Activated CD4-positive, alpha-beta T cell treated with anti-CD3 and anti-CD28 coated beads, Interleukin-2, Interleukin-6, amounts not matched to agents 100 ng/mL and 50 ng/mL, durations not matched to agents 16 hours and 8 hours (primary cell): ENCODE measurements at places on chromosomes 12 and 14.

GRCh38 chr12:32033406-32033805 lies 73.2 kb upstream of the BICD1 start:
- DNase-seq, result no peak

DNA sequence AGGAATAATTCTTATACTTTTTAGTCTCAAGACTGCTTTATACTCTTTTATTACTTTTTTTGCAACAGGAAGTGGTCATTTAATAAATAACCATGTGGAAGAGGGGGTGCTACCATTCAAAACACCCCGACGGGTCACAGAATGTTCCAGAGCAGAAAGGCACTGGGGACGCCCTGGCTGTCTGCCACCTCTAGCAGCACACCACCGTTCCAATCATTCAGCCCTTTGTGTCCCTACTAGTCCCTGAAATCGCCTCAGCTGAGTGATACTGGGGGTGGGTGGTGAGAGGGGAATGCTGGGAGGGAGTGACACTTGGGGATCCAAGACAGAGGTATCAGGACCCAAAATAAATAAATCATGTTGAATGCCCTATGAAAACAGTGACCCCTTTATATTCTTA lies 52.4 kb downstream of the MON2 start:
- no peak for DNase-seq

- peak; percentile 21 for DNase-seq
Observed at GRCh38 chr12:105352052-105352451, 21.6 kb downstream of the C12orf75 start.

DNA sequence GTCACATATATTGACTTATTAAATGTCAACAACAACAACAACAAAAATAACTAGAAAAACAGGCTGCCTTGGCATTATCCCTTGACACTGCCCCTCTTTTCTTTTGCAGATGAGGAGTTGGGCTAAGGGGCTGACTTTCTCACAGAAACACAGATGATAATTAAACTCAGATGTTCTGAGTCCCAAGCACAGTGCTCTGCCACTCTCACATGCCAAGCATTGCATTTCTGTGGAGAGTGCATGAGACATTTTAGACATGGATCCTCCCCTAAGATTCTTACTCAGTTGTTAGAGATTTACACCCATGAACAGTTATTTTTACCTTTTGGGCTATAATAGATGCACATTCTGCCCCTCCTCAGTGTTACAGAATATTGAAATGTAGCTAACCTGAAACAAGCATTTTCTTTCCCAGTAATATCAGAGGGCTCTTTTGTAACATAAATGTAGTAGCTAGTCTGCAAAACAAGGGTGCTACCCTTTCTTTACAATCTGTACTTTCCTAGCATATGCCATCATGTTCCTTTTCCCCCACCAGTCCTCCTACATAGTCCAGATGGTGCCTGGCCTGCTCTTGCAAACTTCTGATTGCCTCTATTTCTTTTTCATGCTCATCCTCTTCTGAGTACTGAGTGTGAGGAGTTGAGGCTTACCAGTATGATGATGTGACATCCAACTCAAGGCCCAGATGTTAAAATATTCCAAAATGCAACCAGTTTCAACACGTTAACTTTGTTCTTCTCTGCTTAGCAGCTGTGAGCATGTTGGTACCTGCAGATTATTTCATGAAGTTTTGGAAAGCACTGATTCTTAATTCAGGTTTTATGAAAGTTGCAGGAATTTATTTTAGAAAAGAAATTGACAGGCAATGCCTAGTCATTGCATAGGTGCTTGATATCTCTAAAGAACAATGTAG lies 125.0 kb upstream of the ATP2B1 start:
- DNase-seq, result no peak

- DNase-seq, result no peak
Observed at GRCh38 chr12:63905544-63905943, 61.0 kb downstream of the SRGAP1 start.

- no peak for DNase-seq
Observed at GRCh38 chr14:105051182-105052109, 13.8 kb downstream of the GPR132 start.

DNA sequence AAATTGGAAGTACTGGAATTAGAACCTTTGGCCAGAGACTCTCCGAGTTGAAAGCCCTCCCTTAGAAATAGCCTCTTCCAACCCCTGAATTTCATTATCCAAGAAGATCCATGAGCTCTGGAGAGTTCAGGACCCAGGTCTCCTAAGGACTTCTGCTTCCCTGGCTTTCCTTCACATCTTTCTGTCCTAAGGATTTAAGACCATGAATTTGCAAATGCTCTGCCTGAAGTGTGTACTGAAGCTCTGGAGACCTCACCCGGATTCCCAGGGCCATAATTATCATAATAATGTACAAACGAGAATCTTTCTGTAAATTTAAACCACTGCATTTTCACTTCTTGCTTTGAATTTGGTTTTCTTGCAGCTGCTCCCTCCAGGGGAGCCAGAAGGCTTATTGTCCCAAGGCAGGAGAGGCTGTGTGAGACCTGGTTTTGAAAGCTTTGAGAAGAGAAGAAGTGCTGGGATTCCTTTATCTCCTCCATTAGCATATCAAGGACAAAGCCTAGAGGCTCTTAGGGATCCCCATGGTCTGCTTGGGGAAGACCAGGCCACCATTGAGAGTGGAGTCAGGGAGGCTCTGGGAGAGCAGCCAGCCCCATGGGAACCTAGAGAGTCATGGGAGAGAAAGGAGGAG lies 41.1 kb downstream of the GLRX5 start:
- no peak for DNase-seq

DNA sequence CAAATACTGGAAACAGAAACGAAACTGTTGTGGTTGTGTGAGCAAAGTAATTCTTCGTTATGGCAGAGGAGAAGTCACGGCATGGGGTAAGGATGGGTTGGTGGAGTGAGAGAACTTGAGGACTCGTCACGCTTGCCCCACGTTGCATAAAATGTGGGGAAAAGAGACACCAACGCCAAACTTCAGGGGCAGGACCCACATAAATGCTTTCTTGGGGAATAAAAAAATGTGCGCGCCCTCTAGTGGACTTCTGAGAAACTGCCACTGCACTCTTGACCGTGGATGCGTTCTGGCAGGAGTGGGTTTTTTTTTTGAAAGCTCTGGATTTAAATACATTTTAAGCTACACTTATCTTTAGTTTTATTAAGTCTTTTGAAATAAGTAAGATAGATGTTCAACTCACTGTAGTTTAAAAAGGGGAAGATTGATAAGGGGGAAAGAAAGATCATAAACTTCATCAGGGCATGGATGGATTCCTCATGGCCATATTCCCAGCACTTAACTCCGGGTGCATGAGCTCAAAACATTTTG lies 4.1 kb upstream of the IGF1 start:
- peak; percentile 68 for DNase-seq

DNA sequence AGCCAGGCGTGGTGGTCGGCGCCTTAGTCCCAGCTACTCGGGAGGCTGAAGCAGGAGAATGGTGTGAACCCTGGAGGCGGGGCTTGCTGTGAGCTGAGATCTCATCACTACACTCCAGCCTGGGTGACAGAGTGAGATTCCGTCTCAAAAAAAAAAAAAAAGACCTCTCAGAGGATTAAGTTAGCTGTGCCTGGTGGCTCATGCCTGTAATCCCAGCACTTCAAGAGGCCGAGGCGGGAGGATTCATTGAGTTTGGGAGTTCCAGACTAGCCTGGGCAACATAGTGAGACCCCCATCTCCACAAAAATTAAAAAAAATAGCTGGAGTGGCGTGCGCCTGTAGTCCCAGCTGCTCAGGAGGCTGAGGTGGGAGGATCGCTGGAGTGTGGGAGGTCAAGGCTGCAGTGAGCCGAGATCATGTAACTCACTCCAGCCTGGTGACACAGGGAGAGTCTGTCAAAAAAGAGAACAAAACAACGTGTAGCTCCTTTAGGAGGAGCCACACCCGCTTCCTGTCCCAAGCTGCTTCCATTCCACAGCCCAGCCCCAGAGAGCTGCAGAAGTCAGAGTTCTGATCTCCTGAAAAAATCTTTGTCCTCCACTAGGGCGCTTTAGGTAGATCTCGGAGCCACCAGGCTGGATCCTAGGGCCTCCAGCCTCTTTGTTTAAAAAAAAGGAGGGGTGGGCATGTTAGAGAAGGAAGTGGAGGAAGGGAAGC lies 11.5 kb upstream of the ULK1 start:
- no peak for DNase-seq

DNA sequence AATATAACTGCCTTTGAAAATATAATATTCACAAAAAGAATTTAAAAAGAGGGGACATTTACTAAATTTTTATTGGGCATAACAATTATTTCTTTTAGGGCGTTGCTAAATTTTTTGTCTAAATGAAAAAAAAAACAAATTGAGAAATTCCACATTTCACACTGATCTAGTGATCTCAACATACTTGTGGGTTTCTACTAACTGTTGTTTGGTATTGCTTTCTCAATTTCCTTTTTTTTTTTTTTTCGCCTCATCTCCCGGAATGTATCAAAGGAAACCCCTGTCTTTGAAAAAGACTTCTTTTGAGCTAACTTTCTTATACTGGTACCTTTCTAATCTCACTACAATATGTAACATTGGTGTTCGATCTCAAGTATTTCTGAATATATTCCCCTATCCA lies at the start of gene CLEC4D:
Gene CLEC4D, plus strand, starts transcription at position 248 of the 400 bp plus-strand sequence. CDS start 230 bp downstream, outside the sequence.
- no peak for DNase-seq

GRCh38 chr12:52147367-52147963 lies 44.3 kb downstream of the KRT80 start:
- DNase-seq, result no peak

GRCh38 chr14:68553311-68553710 lies 239.6 kb downstream of the ZFP36L1 start:
- no peak for DNase-seq

GRCh38 chr14:28784096-28785048 lies 17.8 kb downstream of the FOXG1 start:
- DNase-seq, result no peak

GRCh38 chr12:81209012-81209411 lies 131.1 kb downstream of the ACSS3 start:
- no peak for DNase-seq

DNA sequence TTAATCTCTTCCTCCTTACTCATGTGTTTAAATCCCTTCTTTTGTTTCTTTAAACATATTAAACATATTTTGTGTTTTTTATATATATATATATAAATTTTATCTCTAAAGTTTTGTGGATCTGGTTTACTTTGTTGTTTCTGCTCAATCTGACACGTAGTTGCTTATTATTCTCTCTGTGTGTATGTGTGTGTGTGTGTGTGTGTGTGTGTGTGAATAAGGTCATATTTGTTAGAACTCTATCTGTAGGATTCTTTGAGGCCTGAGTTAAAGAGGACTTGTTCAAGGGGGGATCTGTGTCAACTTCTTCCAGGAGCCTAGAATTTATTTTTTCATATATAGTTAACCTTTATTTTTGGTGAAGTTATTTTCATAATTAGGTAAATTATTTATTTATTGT lies 2.7 kb downstream of the GPR65 start:
- no peak for DNase-seq

DNA sequence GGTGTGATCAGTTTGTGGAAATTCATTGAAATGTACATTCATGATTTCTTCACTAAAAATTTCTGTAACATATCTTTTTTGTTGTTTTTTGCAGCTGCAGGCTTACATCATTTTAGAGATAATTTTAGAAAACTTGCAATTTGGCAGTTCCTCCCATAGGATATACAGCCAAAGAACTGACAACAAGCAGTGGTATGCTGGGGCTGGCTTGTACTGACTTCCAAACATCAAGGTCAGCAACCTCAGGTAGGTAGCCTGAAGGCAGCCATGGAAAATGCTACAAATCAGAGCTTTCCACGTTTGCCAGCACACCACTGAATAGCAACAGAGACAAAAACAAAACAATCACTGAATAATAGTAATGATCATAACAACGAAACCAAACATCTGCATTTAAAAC lies 21.2 kb downstream of the TRIM9 start:
- DNase-seq, result no peak

DNA sequence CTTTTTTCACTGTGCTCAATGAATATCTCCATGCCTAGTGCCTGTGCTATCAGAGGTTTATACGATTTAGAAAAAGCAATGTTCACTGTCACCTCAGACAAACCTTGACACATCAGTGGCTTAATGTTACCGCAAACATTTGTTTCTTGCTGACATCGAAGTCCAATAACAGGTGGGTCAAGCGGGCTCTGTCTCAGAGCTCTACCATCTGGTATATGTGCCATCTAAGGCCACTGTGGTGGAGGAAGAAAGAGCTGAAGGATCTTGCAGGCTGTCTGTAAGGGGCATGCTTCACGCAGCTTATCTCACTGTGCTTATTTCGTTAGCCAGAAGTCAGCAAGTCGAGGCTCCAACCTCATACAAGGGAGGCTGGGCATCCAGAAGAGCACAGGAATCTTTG lies 189.5 kb upstream of the NTF3 start:
- DNase-seq, result no peak

DNA sequence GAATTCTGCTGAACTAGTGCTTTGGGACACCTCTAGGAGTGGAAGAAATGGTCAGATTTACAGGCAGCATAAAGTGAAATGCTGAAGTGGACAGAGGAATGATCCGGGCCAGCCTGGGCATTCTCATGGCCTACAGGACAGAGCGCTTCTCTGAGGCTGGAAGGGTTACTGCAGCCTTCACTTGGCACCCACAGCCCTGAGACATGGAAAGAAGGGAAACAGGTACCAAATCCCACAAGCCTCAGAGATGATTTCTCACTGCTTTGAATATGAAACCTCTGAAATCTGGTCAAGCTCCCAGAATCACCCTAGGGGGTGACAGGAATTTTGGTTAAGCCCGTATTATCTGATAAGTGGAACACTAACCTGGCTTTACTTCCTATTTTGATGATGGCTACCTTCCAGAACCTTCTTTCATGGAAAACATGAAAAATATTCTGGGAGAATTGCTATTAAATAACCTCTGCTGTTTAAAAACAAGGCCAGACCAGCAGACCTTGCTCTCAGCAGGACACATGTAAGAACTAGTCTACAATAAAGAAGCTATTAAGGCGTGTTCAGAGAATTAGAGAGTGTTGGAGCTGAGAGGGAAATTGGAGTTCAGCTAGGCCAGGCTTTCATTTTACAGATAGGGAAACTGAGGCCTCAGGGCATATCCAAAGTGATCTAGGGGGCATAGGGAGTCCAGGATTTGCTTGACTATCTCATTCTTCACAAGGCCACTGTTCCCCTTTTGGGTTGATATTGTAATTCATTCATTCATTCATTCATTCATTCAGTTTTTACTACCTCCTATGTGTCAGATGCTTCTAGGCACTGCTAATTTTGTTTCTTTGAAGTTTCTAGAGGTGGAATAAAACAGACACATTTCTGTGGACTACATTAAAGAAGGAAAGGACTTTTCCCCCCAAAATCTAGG lies 281.5 kb downstream of the ZFP36L1 start:
- no peak for DNase-seq

GRCh38 chr14:26323869-26324268 lies 274.0 kb downstream of the NOVA1 start:
- no peak for DNase-seq

GRCh38 chr12:109744986-109745942 lies 31.6 kb downstream of the FAM222A start:
- DNase-seq, result no peak

DNA sequence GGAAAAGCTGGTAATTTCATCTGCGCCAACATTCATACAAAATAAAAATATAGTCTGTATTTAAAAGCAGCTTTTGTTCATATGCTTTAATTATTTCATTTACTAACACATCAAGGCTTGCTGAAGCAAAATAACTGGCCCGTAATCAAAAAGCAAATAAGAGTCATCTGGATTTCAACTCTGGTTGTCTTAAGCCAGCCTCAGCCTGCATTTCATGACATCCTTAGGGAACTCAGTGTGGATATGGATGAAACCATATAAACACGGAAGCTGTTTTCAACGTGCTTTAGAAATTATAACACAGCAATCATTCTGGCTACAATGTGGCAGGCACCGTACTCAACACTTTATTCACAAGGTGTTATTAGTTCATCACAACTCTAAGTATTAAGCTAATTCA lies 852 bp downstream of the COX16 start:
- no peak for DNase-seq
